ENCODE measurements at places on chromosomes 6 and 20. TPM values are rescaled to one million over a fixed set of nuclear protein-coding genes. Genes with fewer than 3 reads are reported as not detected.

Gene WFDC2
- not detected for polyA plus RNA-seq

Gene HINT3
- polyA plus RNA-seq, result 4.0 TPM

Gene SPEF1
- 0.12 TPM for polyA plus RNA-seq

Gene DDX43
- 0.21 TPM for polyA plus RNA-seq

Gene RAMACL
- polyA plus RNA-seq, result 0.87 TPM

Gene ZNF165
- polyA plus RNA-seq, result 0.14 TPM

Gene SLC32A1
- polyA plus RNA-seq, result not detected

Gene TREML1
- not detected for polyA plus RNA-seq

Gene BICRAL
- 5.8 TPM for polyA plus RNA-seq

Gene RSPH9
- 0.37 TPM for polyA plus RNA-seq

Gene NRN1
- polyA plus RNA-seq, result not detected

Gene TFAP2C
- polyA plus RNA-seq, result not detected

Gene MUC21
- not detected for polyA plus RNA-seq

Gene FAXC
- polyA plus RNA-seq, result 8.4 TPM

Gene CGA
- 0.19 TPM for polyA plus RNA-seq

Gene CLIC5
- polyA plus RNA-seq, result not detected

Gene OPN5
- not detected for polyA plus RNA-seq

Gene CHRNA4
- polyA plus RNA-seq, result not detected

Gene POPDC3
- 29.1 TPM for polyA plus RNA-seq

Gene PRDM13
- not detected for polyA plus RNA-seq

Gene LRP11
- polyA plus RNA-seq, result 71.0 TPM

Gene PERP
- polyA plus RNA-seq, result 40.5 TPM

Gene SLC17A2
- polyA plus RNA-seq, result not detected

Gene AVP
- not detected for polyA plus RNA-seq

Gene KIF25
- polyA plus RNA-seq, result not detected

Gene ELOVL5
- 68.3 TPM for polyA plus RNA-seq
